ENCODE measurements at places on chromosomes 12 and 14. TPM values are rescaled to one million over a fixed set of nuclear protein-coding genes. Genes with fewer than 3 reads are reported as not detected.

Gene SLC17A8
- not detected for total RNA-seq

Gene HOXC13
- not detected for total RNA-seq

Gene PDE3A
- 196 TPM for total RNA-seq

Gene FAM181A
- total RNA-seq, result not detected

Gene NOS1
- 0.30 TPM for total RNA-seq

Gene HOXC10
- total RNA-seq, result not detected

Gene JDP2
- 18.4 TPM for total RNA-seq

Gene SPTLC2
- 11.0 TPM for total RNA-seq

Gene CRACR2A
- total RNA-seq, result 4.3 TPM

Gene SLC5A8
- not detected for total RNA-seq

Gene GLIPR1L1
- not detected for total RNA-seq

Gene DIO2
- total RNA-seq, result 6.8 TPM

Gene RNF212B
- total RNA-seq, result not detected

Gene SCN8A
- total RNA-seq, result 0.89 TPM

Gene CHST11
- total RNA-seq, result 12.7 TPM

Gene IFNG-AS1
- not detected for total RNA-seq

Gene TSHR
- total RNA-seq, result not detected

Gene PRKCH
- 19.9 TPM for total RNA-seq

Gene FAM177A1
- total RNA-seq, result 68.1 TPM

Gene VASH1
- total RNA-seq, result 20.2 TPM

Gene LRP1-AS
- total RNA-seq, result not detected

Gene LIN7A
- 11.1 TPM for total RNA-seq

Gene WNT1
- not detected for total RNA-seq

Gene FOXN4
- not detected for total RNA-seq

Gene SIX4
- 0.72 TPM for total RNA-seq
